ENCODE measurements at places on chromosomes 1 and 21.

- no peak for DNase-seq
Measured at GRCh38 chr1:191206513-191207207, 729.0 kb upstream of the BRINP3 start.

DNA sequence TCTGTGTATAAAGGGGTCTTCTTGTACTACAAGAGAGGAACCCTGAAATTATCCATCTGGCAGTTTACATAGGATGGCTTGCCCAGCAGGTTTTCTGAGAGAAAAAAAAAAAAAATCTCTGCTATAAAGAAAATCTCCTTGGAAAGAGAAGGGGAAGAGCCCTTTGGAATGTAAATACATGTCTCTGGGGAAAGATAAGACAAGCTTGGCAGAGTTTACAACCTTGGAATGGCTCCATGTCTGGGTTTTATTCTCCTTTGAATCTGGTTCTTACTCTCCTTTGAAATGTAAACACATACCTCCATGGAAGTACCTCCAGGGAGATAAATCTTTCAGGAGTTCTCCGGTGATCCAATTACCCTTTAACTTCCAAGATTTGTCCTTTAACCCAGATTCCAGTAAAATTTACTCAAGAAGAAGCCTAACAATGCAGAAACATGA is 45.1 kb upstream of the DNAH14 start:
- peak; percentile 91 for DNase-seq

GRCh38 chr21:41059871-41060270 is 108.1 kb upstream of the BACE2 start:
- no peak for DNase-seq

GRCh38 chr1:222592171-222592570 is 2.4 kb upstream of the TAF1A start:
- no peak for DNase-seq

- no peak for DNase-seq
Measured at GRCh38 chr1:52601519-52601918, 652 bp upstream of the GPX7 start.

- peak; percentile 93 for DNase-seq
Measured at GRCh38 chr1:20358761-20359263, 68.1 kb downstream of the VWA5B1 start.

All from umbilical cord (tissue), 2 donors.